ENCODE measurements at places on chromosomes 5 and 9. TPM values are rescaled to one million over a fixed set of nuclear protein-coding genes. Genes with fewer than 3 reads are reported as not detected.

- H3K27me3 ChIP-seq = no peaks in the 10 kb centered on the region
- no peak overlapping the region for H3K4me3 ChIP-seq
- DNase-seq = no peak
- no peaks in the 10 kb centered on the region for H3K36me3 ChIP-seq
- H3K4me1 ChIP-seq = no peaks in the 10 kb centered on the region
These were observed 167.0 kb downstream of the C5orf15 start for GRCh38 chr5:133801431-133801830.

- no peak overlapping the region for H3K4me3 ChIP-seq
- H3K4me1 ChIP-seq = no peaks in the 10 kb centered on the region
These were observed 1.4 kb downstream of the PLEKHG4B start for GRCh38 chr5:93221-93980.

DNA sequence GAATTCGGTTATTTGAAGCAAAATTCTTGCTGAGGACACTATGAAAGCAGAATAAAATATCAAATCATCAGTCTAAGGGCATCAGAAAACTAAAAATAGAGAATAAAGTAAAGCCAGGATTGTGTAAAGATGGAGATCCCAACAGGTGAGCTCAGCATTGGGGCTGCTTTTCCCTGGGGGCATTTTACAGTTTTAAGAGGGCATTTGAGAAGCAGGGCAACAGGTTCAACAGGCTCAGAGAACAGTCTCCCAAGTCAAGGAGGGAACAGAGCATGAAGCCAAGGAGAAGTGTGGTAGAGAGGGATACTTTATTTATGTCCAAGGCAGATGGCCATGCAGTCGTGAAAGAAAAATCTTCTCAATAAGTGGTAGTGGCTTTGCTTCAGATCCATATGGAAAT is 145.4 kb downstream of the SYK start:
- H3K4me1 ChIP-seq = no peaks in the 10 kb centered on the region
- H3K4me3 ChIP-seq = no peak overlapping the region
- H3K27me3 ChIP-seq = no peaks in the 10 kb centered on the region
- no peak for DNase-seq

DNA sequence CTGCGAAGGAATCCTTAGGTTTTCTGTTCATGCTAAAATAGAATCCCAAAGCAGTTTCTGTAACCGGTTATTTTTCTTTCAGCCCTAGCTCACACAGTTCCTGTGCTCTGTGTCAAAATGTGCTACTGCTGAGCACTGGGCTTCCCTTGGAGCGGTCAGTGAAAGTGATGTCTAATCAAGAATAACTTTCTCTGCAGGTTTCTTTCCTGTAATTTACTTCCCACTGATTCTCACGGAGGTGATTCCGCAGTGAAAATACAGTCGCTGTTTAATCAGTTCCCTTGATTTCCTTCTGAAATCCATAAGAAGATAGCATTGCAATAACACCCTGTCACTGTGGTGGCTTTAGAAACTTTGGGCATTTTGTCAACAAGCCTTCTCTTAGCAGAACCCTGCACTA is 112.0 kb upstream of the ISL1 start:
- no peaks in the 10 kb centered on the region for H3K27me3 ChIP-seq
- H3K36me3 ChIP-seq = no peaks in the 10 kb centered on the region
- H3K27ac ChIP-seq = no peak overlapping the region
- H3K4me1 ChIP-seq = no peaks in the 10 kb centered on the region

DNA sequence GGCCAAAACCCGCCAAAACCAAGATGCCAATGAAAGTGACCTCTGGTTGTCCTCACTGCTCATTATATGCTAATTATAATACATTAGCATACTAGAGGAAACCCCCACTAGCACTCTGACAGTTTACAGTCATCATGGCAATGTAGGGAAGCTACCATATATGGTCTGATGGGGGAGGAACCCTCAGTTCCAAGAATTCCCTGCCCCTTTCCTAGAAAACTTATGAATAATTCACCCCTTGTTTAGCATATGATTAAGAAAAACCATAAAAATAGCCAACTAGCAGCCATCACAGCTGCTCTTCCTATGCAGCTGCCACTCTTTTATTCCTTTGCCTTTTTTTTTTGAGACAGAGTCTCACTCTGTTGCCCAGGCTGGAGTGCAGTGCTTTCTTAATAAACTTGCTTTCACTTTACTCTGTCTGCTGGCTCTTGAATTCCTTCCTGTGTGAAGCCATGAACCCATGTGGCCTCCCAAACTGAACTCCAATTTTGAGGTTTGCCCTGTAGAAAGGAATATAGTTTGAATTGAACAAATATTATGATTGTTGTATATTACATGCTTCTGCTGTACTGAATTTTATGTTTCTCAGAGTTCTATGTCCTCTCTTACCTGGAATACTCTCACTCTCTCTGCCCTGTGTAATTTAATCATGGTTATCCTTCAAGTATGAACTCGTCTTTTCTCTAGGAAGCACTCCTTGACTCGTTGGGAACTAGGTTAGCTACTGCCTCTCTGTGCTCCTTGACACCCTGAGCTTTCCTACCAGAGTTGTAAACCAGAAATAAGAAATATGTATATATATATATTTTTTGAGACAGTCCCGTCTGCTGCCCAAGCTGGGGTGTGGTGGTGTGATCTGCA is 59.8 kb downstream of the KIAA1958 start:
- no peaks in the 10 kb centered on the region for H3K36me3 ChIP-seq
- DNase-seq = no peak
- H3K27me3 ChIP-seq = no peaks in the 10 kb centered on the region
- peaks cover 4% of the 10 kb centered on the region for H3K4me1 ChIP-seq
- H3K27ac ChIP-seq = no peak overlapping the region

GRCh38 chr5:95884511-95884910 is 62.0 kb upstream of the GLRX start:
- H3K27me3 ChIP-seq = no peaks in the 10 kb centered on the region
- no peak overlapping the region for H3K4me3 ChIP-seq
- no peak for DNase-seq
- no peaks in the 10 kb centered on the region for H3K4me1 ChIP-seq

DNA sequence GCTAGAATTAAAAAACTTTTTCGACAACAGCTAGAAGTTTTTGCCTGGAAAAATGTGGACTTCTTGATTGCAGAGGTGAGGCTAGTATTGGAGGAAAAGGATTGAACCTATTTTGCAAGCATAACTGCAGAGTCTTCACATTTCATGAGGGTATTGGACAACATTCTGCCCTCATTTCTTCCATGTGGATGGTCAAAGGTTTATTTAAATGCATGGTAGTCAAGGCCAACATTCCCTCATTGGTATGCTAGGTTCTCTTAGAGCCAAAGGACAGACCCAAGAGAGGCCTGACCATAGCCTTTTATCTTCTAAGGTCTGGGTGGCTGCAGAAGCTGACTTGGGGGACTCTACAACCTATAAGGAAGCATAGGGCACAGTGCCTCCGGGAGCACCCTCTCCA is 11.2 kb downstream of the BHMT2 start:
- no peak overlapping the region for H3K27ac ChIP-seq
- H3K27me3 ChIP-seq = no peaks in the 10 kb centered on the region
- no peak for DNase-seq
- H3K4me3 ChIP-seq = no peak overlapping the region

DNA sequence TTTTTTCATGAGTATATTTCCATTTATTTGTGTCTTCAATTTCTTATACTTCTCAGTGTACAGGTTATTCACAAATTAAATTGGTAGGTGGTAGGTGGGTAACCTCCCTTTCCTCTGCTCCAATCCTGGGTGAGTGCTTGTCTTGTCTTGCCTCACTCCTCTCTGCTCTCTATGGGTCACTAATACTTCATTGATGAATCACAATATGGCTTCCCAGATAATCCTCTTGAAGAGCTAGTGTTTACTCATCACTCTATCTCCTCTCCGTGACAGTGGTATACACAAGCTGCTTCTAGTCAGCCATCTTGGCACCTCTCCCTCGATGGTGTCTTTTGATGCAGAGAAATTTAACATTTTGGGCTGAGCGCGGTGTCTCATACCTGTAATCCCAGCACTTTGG is 331.8 kb upstream of the NMUR2 start:
- no peaks in the 10 kb centered on the region for H3K36me3 ChIP-seq
- H3K27me3 ChIP-seq = no peaks in the 10 kb centered on the region
- H3K4me1 ChIP-seq = no peaks in the 10 kb centered on the region
- no peak overlapping the region for H3K27ac ChIP-seq
- no peak for DNase-seq

DNA sequence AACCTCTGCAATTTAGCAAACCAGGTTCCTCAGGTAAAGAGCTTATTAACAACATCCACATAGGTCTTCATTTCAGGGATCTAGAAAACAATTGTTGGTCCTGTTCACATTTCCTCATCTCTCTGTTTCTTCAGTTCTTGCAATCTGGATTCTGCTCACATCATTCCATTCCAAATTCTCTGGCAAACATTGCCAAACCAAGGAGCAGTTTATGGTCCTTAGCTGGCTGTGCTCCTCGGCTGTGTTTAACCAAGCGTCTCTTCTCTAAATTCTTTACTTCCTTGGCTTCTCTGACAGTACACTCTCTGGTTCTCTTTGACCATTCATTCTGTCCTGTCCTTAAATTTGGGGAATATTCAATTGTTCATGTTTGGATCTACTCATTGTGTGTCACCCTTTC is 65.8 kb upstream of the RANBP3L start:
- H3K27me3 ChIP-seq = no peaks in the 10 kb centered on the region
- H3K4me3 ChIP-seq = no peak overlapping the region
- no peaks in the 10 kb centered on the region for H3K4me1 ChIP-seq
- DNase-seq = no peak
- H3K27ac ChIP-seq = no peak overlapping the region
- H3K36me3 ChIP-seq = no peaks in the 10 kb centered on the region

- no peaks in the 10 kb centered on the region for H3K27me3 ChIP-seq
- no peak for DNase-seq
- H3K4me1 ChIP-seq = peaks cover 7% of the 10 kb centered on the region
- H3K4me3 ChIP-seq = no peak overlapping the region
- peak overlapping the region; percentile 91 for H3K27ac ChIP-seq
- H3K36me3 ChIP-seq = no peaks in the 10 kb centered on the region
These were observed 66.2 kb downstream of the SIL1 start for GRCh38 chr5:139131921-139132432.

DNA sequence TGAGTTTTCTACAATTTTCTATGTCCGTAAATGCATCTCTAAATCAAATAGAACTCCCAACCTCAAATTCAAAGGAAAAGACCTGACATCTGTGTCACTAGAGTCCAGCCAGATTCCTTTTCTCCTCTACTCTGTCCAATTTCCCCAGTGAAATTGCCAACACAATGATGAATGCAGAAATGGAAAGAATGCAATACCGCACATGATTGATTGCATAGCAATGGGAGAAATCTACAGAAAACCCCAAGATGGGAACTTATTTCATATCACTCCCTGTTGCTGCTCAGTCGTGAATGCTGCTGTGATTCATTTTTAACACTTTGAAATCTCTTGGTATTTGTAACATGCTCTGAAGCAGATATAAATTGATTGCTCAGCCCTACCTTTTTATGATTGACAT is 355.1 kb upstream of the TUSC1 start:
- H3K27ac ChIP-seq = no peak overlapping the region
- H3K36me3 ChIP-seq = no peaks in the 10 kb centered on the region
- H3K4me3 ChIP-seq = no peak overlapping the region
- no peaks in the 10 kb centered on the region for H3K27me3 ChIP-seq
- no peaks in the 10 kb centered on the region for H3K4me1 ChIP-seq
- no peak for DNase-seq

DNA sequence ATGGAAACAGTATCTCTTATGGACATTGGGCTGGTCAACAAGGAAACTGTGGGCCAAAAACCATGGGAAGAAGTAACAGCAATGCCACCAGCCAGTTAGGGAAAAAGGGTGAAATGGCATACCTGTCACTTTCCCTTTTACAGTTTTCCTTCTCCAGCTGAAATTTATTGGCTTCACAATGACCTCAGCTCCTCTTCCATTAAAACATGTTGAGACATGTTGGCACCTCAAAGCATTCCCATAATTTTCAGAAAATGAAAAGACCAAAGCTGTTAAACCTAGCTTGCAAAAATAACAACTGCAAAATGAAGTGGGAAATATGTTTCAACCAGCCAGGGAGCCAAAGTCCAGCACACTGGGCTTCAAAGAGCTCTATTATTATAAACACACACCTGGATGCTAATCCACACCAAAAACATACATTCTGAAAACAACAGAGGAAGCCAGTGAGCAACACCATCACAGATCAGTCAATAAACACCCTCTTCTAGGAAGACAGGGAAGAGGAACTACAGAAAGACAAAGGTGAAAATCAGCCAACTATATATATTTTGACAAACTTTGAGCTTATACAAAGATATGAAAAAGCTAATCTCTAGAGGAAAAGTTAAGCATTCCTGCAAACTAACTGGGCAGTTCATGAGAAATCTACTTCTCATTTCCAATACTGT is 78.4 kb upstream of the PTGER4 start:
- H3K27ac ChIP-seq = no peak overlapping the region
- H3K4me1 ChIP-seq = no peaks in the 10 kb centered on the region
- H3K27me3 ChIP-seq = no peaks in the 10 kb centered on the region
- H3K36me3 ChIP-seq = no peaks in the 10 kb centered on the region

GRCh38 chr5:127581450-127581849 is 64.0 kb downstream of the PRRC1 start:
- no peaks in the 10 kb centered on the region for H3K27me3 ChIP-seq
- H3K4me3 ChIP-seq = no peak overlapping the region
- no peaks in the 10 kb centered on the region for H3K36me3 ChIP-seq

DNA sequence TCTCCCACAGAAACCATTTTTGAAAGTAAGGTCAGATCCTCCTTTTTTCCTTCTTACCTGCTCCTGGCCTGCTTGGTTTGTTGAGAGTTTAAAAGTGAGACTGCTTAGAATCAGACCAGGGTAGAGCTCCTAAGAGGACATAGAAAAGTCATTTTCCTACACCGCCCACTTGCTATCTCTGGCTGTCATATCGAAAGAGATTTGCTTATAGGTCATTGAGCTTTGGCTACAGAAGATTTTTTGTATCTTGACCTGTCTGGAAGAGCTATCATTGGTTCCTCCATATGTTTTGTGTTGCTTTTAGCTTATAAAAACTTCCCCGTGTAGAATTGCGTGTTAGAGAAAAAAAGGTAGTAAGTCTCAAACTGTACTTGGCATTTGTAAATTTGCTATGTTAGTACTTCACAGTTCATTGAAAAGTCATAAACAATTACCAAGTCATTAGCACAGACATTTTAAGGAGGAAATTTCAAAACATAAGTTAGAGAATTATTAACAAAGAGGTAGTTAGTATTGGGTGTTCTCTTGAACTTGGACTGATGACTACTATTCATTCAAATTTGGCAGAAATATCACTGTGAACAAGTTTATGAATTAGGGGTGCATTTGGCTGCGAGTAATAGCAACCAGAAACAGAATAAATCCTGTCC is 96.6 kb downstream of the MAN2A1 start:
- H3K27me3 ChIP-seq = no peaks in the 10 kb centered on the region
- H3K27ac ChIP-seq = no peak overlapping the region
- no peaks in the 10 kb centered on the region for H3K36me3 ChIP-seq
- H3K4me3 ChIP-seq = no peak overlapping the region

GRCh38 chr9:95091601-95092261 is 225.8 kb downstream of the FANCC start:
- peaks cover 56% of the 10 kb centered on the region for H3K4me1 ChIP-seq
- no peak for DNase-seq
- peak overlapping the region; percentile 92 for H3K27ac ChIP-seq
- no peaks in the 10 kb centered on the region for H3K36me3 ChIP-seq

CTXN3 gene
- not detected for total RNA-seq

ISOC1 gene
- total RNA-seq = 141 TPM

IL4 gene
- total RNA-seq = not detected

UNC5A gene
- 0.48 TPM for total RNA-seq

BASP1 gene
- 26.9 TPM for total RNA-seq

SOHLH1 gene
- not detected for total RNA-seq

ZNF879 gene
- total RNA-seq = 11.8 TPM

RAPGEF1 gene
- 13.1 TPM for total RNA-seq

Data from uterus (tissue), 4 donors.